ENCODE measurements at places on chromosomes 1 and 21.

- no peak for DNase-seq
Observed at GRCh38 chr1:197144570-197145325, 1.7 kb downstream of the ASPM start.

DNA sequence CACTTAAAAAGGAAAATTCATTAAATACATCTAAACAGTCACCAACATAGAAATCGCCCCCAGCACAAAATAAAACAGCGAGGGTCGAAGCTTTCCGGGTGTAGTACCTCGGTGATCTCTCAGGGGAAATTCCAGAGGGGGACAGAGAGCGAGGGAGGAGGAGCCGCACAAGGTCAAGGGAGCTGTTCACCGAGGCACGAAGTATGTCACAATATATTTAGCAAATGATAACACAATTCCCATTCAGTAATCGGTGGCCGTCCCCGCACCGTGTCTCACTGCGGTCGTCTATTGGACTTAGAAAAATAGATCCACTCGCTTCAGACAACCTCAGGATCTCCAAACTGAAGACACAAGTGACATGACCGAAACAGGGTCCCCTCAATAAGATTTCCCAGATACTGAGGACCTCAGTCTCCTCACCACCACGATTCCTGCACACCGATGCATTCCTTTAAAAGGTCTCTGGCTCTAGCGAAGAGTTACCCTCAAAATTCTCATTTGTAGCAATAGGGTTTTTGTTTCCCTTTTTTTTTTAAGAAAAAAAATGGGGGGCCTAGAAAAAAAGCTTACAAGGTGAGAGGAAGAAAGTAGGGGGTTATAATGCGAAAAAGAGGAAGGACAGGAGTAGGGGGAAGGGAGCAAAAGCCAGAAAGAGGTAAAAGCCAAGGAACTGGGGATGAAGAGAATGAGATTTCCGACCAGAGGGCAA is 1.1 kb downstream of the LPGAT1 start:
- no peak for DNase-seq

- DNase-seq = no peak
Observed at GRCh38 chr1:80054129-80054528, 1047.6 kb upstream of the ADGRL4 start.

DNA sequence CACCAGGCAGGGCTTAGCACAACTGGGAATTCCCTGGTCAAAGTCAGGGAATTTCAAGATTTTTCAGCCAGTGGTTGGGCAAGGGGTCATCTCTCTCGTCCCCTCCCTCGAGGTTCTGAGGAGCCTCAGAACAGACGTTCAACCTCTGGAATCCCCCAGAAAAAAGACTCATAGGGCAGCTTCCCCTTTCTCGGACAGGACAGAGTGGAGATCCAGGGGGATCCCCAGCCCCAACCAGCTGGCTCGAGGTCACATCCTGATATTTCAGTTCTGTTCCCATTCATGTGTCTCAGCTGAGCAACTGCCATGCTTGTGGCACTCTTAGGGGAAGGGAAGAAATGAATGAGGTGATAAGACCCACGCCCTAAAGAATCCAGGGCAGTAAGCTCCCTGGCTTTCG is 4.9 kb upstream of the LAD1 start:
- no peak for DNase-seq

DNA sequence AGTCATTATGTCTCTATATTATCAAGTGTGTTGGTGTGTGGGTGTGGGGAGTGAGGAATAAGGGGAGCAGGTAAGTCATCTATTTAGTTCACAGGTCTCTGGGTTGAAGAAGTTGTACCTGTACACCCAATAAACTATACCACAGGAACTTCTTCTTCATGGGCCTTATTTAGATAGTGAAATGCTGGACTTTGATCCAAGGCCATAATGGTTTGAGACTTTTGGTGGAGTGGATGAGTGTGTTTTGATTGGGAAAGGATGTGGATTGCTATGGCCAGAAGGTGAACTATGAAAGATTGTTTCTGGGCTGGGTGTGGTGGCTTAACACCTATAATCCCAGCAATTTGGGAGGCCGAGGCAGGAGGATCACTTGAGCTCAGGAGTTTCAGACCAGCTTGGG is 7.0 kb upstream of the ZMYM6 start:
- DNase-seq = no peak

GRCh38 chr1:105700723-105701122 is 1355.8 kb upstream of the PRMT6 start:
- DNase-seq = no peak

- DNase-seq = no peak
Observed at GRCh38 chr1:2085080-2085479, 34.9 kb downstream of the PRKCZ start.

DNA sequence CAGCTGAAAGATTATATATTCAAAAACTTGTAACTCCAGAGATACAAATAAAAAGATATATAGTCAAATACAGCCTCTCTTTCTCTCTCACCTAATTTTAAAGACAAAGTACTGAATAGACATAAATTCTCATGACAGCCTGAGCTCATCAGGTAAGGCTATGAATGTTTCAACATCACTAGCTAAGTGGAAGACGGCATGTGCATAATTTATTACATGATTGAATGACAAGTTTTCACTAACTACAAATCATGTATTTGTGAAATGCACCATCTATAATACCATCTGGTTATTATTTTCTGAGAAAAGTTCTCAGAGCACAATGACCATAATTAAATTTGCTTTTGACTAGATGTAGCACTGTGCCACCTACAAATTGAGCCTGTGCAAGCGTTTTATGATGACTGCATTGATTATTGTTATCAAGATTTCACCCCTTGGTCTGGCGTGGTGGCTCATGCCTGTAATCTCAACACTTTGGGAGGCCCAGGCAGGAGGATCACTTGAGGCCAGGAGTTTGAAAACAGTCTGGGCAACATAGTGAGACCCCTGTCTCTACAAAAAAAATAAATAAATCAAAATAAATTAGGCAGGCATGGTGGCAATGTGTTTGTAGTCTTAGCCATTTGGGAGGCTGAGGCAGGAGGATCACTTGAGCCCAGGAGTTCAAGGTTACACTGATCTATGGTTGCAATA is 128.2 kb downstream of the APP start:
- DNase-seq = no peak

DNA sequence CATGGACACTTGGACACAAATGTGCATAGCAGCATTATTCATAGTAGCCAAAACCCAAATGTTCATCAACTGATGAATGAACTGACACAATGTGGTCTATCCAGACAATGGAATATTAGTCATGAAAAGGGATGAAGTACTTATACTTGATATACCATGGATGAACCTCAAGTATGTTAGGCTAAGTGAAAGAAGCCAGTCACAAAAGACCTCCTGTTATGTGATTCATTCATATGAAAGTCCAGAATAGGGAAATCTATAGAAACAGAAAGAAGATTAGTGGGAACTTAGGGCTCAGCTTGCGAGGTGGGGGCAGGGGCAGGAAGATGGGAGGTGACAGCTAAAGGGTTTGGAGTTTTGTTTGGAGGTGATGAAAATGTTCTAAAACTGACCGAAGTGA is 7.4 kb downstream of the KCNE1 start:
- no peak for DNase-seq

DNA sequence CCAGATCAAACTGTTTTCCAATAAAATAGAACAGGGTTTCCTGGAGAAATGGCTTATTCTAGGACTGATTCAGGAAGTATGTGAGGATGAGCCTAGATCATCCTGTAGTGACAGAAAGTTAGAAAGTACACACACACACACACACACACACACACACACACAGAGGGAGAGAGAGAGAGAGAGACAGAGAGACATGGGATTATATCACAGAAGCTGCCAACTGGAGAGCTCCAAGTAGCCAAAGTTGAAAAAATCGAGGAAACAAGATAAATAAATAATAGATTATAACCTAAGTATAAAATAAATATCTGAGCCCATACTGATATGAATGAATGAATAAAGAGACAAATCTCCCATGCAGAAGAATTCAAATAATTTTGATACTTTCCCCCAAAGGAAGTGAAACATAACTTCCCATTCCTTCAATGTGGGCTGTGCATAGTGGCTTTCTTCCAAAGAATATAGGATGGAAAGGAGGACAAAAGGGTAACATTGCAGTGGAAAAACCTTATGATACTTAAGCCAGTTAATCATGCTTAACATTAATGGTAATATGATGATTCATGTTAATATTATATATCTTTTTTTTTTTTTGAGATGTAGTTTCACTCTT is 171.6 kb downstream of the NTPCR start:
- DNase-seq = no peak

GRCh38 chr1:183197762-183198161 is 11.7 kb downstream of the LAMC2 start:
- DNase-seq = no peak

GRCh38 chr21:26659182-26659581 is 86.1 kb upstream of the CYYR1 start:
- DNase-seq = no peak

DNA sequence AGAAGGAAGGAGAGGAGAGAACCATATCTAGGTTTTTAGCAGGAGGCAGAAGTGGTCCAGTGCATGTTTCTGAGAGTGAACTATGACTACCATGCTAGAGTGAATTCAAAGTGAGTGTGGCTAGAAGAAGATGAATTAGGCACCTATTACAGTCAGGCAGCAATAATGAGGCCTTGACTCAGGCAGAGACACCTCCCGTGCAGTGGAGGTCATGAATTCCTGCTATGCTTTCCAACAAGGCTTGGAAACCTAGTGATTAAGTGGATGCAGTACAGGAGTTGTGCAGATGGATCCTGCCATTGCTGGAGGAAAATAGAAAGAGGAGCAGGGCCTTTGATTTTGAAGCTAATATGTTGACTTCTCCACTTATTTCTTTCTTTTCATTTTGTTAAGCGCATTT is 581.5 kb downstream of the RWDD3 start:
- DNase-seq = no peak

GRCh38 chr1:245679821-245680780 is 525.3 kb downstream of the KIF26B start:
- DNase-seq = no peak

DNA sequence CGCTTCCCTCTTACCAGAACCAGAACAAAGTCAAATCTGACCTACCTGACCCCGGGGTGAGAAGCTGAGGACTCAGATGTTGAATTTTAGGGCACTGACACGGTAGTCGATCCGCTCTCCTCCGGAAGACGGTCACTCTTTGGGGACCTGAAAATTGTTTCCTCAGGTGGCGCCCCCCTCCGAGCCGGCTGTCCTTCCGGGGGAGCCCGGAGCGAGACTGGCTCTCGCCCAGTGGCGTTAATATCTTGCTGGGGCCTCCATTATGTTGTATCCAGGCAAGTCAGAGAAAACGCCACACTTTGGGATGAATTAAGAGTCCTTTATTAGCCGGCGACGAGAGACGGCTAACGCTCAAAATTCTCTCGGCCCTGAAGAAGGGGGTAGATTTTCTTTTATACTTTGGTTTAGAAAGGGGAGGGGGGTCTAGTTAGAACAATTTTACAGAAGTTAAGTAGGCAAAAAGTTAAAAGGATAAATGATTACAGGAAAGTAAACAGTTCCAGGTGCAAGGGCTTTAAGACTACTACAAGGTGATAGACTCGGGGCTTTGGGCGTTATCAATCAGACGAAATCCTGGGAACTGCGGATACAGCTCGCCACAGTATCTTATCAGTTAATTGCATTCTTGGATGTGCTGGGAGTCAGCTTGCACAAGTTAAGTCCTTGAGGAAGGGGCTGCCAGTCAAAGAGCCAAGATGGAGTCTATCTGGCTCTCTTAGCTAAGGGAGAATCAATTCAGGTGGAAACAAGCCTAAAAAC is 269.5 kb downstream of the DSCAM start:
- DNase-seq = no peak

GRCh38 chr1:7299329-7299799 is 471.7 kb upstream of the VAMP3 start:
- no peak for DNase-seq

DNA sequence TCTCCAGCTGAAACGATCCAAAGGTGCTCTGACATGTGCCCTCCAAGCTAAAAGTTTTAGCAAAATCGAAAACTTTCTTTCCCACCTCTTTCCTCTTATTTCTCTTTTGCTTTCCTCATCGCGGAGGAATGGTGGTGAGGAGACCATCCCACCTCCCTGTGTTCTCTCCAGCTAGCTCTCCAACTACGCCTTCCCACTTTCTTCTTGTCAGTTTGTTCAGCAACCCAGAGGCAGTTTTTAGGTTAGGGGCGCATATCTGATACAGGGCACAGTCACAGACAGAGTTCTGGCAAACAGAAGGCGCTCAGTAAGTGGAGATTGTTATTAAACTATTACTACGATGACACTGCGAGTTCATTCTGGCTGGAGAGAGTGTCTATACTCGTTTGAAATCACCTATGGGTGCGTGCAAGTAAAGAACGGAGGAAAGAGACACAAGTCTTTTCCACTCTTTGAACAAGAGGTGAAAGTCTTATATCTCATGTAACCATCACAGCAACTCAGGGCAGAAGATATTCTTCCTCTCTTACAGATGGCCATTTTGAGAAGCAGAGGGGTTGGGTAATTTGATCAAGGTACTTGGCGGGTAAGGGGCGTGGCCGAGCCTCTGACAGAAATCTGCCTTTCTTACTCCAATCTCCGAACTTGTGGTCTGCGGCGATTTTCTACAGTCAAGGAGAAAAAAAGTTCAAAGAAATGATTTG is 13.9 kb downstream of the HLX start:
- no peak for DNase-seq

DNA sequence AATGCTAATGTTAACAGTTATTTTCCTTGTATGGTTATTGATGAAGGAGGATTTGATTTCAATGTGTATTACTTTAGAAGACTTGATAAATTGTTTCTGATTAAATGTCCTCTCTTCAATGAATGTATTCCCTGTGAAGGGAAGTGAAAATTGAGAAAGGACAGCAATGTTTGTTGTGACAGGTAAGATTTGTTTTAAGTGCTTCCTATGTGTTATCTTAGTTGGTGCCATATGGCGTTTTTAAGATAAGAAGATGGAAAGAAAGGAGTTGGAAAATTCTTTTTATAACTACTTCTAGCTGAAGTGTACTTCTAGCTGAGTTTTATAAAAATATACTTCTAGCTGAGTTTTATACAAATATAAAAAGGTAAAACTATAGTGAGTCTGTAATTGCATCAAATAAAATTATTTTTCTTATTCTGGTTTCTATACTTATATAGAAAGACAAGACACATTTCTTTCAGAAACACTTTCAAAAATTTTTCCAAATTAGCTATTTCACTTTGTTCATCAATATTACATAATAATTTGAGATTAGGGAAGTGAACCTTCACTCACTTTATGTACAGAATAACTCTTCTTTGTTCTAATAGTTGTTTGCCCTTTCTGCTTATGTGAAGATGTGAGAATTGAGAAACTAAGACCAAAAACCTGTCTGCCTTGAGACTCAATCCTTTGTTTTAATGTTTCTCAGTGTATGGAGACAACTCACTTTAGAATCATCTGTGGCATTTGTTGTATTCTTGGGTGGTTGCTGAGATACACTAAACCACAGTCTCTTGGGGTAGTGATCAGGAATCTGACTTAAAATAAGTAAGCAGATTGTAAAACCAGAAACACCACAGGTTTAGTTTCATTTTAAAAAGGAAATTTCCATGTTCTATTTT is 382.9 kb upstream of the B3GALT2 start:
- no peak for DNase-seq

DNA sequence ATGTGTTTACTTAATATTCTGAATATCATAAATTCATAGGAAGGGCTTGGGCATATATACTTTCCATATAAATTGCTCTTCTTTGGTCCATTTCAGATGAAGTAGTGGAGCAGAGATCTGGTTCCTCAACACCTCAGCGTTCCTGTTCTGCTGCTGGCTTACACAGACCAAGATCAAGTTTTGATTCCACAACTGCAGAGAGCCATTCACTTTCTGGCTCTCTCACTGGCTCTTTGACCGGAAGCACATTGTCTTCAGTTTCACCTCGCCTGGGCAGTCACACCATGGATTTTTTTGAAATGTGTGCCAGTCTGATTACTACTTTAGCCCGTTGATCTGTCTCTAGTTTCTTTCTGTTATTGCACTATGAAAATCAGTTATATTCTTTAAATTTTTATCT is 62.3 kb downstream of the PRKAA2 start:
- no peak for DNase-seq

- DNase-seq = no peak
Observed at GRCh38 chr1:8965121-8965820, 19.6 kb downstream of the CA6 start.
